ENCODE measurements at places on chromosomes 13 and 19.

- no peak for DNase-seq
Observed at GRCh38 chr13:36848199-36848982, 29.4 kb downstream of the RFXAP start.

DNA sequence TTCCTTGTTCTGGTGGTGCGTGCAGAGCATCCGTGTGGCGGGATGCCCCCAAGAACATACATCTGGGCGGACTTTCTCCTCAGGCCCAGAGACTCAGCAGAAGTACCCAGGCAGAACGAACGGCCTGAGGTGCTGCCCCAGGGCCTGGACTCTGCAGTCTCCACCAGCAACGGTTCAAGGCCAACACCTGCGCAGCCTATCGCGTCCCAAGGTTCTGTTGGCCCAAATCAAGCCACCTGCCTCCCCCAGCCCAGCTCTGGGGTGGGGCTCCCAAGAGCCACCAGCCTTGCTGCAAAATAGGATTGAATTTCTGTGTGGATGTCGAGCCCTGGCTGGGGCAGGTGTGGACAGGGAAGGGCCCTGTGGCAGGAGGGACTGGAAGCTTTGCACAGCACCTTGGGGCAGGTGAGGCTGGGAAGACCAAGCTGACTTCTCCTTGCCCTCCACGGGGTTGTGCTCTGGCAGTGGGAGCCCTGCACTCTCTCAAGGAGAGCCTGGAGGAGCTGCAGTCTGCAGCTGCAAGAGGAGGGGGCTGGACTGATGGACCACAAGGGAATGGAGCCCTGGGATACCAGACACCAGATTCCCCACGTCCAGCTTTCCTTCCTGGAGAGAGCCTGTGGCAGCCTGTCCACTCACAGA is 146.9 kb downstream of the ZNF536 start:
- no peak for DNase-seq

DNA sequence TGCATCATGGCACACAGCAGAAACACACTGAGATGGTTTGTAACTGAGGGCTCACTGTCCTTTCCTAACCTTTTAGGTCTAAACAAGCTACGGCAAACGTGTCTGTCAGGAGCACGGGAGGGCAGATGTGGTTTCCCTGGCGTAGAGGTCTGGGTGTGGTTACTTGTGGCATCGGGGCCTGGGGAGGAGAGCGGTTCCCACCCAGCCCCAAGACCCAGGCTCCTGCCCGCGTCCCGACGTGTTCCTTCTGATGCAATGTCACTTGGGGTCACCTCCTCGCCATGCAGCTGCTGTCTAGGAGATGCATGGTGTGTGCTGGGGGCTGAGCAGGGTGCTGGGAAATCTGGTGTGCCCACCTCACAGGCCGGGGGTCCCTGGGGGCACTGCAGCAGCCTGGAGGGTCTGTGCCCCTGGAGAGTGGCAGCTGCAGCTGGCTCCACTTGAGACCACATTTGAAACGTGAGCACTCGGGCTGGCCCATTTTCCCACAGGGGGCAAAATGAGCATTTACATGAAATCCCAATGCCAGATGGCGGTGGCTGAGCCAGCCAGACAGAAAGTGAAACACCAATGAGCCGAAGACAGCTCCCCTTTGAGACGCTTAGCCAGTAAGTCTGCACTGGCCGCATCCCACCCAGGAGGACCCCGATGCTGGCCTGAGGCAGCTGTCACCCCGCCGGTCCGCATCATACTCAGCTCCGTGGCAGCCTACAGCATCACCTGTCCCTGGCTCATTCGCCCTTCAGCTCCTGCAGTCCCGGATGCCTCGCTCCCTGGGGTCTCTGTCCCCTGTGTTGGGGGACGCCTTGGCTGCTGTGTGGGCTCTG is 22.3 kb upstream of the MYDGF start:
- DNase-seq = no peak

DNA sequence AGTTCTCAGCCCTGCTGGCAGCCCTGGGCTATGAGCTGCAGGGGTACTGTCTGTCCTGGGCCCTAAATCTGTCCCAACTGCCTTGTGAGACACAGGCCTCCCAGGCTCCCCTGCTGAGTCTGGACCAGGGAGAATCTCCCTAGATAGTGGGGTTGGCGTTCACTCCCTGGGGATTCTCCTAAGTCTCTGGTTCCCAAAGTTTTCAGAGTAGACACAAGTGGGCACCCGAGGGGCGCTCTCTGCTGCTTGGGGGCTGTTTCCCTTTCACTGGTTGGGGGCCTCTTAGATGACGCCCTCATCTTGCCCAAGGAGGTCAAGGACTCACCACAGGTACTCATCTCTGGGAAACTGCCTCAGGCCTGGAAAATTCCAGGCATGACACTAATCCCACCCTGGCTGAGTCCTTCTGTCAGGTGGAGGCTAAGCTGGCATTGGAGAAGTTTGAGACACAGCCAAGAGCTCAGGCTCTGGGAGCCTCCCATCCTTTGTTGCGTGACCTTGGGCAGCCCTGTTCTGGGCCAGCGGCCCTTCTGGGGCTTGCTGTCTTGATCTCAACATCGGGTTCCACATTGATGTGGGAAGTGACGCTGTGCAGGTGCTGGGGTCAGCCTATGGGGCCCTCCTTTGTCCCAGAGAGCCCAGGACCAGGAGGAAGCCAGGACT is 3.9 kb downstream of the RPL18A start:
- no peak for DNase-seq

DNA sequence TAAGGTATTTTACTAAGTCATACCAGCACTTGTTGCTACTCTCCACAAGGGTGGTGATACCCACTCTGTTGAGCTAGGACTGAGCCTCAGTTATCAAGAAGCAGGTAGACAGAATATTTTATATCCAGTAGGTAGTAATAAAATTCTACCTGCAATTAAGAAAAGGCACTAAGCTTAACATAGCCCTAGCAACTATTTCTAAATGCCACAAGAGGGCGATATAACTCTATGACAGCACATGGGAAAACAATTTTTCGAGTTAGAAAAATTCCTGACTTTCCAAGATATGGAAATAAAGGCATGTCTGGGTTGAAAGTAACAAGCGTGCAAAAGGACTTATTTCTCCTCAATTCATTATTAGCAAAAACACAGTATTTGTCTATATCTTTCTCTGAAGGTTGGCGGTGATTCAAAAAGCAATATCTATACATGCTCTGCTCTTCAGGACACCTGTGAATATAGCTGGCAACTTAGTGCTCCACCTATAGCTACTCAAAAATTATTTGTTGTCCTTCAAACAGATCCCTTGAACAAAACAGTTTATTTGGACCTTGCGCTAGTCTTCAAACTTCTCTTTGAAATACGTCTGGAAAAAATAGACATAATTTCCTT is 14.7 kb downstream of the CCDC169 start:
- DNase-seq = peak; percentile 52

GRCh38 chr19:39212375-39212742 is 8.3 kb upstream of the SYCN start:
- no peak for DNase-seq

- DNase-seq = no peak
Observed at GRCh38 chr13:40477623-40478608, 188.5 kb downstream of the FOXO1 start.

GRCh38 chr19:13214036-13214730 is 64.0 kb downstream of the IER2 start:
- DNase-seq = no peak

- DNase-seq = no peak
Observed at GRCh38 chr13:84591444-84591843, 709.2 kb upstream of the SLITRK1 start.

DNA sequence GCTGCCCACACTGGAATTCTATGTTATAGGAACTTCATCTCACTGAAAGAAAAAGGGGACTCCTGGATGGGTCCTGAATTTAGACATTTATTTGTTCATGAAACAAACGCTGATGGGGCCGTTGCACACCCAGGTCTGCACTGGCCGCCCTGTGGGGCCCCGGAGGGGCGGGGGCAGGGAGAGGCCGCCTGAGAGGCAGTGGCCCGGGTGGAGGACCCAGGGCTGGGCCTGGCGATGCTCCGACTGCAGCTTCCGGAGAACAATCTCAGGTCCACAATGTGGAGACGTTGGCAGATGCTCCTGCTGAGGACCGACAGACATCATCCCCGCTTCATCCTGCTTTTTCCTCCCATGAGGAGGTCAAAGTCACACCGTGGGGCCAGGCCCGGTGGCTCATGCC is 16.3 kb upstream of the PTBP1 start:
- DNase-seq = no peak

- no peak for DNase-seq
Observed at GRCh38 chr19:41234512-41235168, 15.6 kb downstream of the AXL start.

GRCh38 chr13:33757713-33758112 is 60.2 kb upstream of the RFC3 start:
- DNase-seq = no peak

GRCh38 chr13:112730157-112730671 is 40.4 kb downstream of the ATP11A start:
- no peak for DNase-seq

GRCh38 chr19:33689138-33689746 is 67.5 kb downstream of the CHST8 start:
- no peak for DNase-seq

DNA sequence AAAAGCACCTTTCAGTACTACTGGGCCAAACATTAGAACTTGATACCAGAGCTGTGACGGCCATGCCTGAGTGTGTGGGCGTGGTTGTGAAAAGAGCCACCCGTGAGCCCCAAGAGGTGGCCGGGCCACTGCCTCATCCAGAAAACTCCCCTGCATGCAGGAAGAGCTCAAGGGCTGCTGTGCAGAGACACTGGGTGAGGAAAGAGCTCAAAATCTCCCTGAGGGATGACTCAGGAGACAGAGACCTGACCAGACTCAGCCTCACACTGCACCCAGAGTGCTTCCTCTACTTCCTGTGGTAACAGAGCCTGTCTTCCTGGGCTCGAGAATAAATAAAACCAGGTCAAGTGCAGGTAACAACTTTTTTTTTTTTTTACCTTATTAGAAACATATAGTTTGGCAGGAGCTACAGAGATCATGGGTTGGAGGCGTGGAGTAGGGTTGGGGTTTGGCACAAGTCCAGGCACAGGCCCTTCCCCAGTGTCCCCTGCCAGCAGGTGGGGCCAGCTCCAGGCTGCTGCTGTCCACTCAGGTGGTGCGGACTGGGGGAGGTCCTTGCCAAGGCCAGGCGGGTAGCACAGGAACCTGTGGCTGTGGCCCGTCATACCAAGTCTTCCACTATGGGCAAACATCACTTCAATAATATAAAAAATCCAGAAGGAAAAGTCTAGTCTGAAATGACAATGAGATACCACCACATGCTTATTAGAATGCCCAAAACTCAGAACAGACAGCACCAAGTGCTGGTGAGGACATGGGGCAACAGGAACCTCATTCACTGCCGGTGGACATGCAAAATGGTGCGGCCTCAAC is 25.5 kb downstream of the ELL start:
- DNase-seq = no peak

DNA sequence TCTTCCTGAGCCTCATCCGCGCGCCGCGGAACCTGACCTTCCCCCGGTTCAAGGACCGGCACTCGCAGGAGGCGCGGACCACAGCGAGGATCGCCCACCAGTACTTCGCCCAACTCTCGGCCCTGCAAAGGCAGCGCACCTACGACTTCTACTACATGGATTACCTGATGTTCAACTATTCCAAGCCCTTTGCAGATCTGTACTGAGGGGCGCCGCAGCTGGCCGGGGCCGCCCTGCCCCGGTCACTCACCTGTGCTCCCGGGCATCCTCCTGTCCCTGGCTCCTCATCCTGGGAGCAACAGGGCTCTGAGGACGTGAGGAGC is 23.9 kb upstream of the KCTD15 start:
- DNase-seq = no peak
